ENCODE measurements at places on chromosomes 13 and 19. TPM values are rescaled to one million over a fixed set of nuclear protein-coding genes. Genes with fewer than 3 reads are reported as not detected.

The PTPRS gene
- 25.3 TPM for polyA plus RNA-seq

The RASAL3 gene
- polyA plus RNA-seq: 2.8 TPM

The CBARP gene
- 2.0 TPM for polyA plus RNA-seq

The FGF21 gene
- not detected for polyA plus RNA-seq

The PSG1 gene
- polyA plus RNA-seq: 0.06 TPM

The S1PR2 gene
- 4.4 TPM for polyA plus RNA-seq

The SIGLEC12 gene
- 5.1 TPM for polyA plus RNA-seq

The SCGB2B2 gene
- 0.64 TPM for polyA plus RNA-seq

The SNRPA gene
- polyA plus RNA-seq: 65.7 TPM

The TEX26 gene
- polyA plus RNA-seq: 0.12 TPM

The IQCN gene
- 5.5 TPM for polyA plus RNA-seq

The IL27RA gene
- polyA plus RNA-seq: 6.4 TPM

The FGF14 gene
- 2.1 TPM for polyA plus RNA-seq

The FREM2 gene
- 6.2 TPM for polyA plus RNA-seq

The CYP4F2 gene
- polyA plus RNA-seq: 1.6 TPM

The WDR62 gene
- 2.6 TPM for polyA plus RNA-seq

The ZNF628 gene
- 5.6 TPM for polyA plus RNA-seq

The MAMSTR gene
- polyA plus RNA-seq: 4.1 TPM

The NTN5 gene
- 0.42 TPM for polyA plus RNA-seq

The CELF5 gene
- 3.1 TPM for polyA plus RNA-seq

The MEIOSIN gene
- not detected for polyA plus RNA-seq

The CPAMD8 gene
- 7.8 TPM for polyA plus RNA-seq

The IGSF23 gene
- polyA plus RNA-seq: 11.5 TPM

The ZNF526 gene
- 9.3 TPM for polyA plus RNA-seq

The TYK2 gene
- polyA plus RNA-seq: 111 TPM

The MADCAM1 gene
- polyA plus RNA-seq: 10.7 TPM

The NDUFA11 gene
- 203 TPM for polyA plus RNA-seq

The UHRF1 gene
- polyA plus RNA-seq: 17.7 TPM

The ATP8A2 gene
- polyA plus RNA-seq: 2.3 TPM

The NUMBL gene
- 16.3 TPM for polyA plus RNA-seq

The ACP5 gene
- polyA plus RNA-seq: 118 TPM

The SERPINE3 gene
- 0.66 TPM for polyA plus RNA-seq

The TNFAIP8L1 gene
- 24.4 TPM for polyA plus RNA-seq

The IFNL4 gene
- polyA plus RNA-seq: 0.04 TPM

The GADD45B gene
- 23.2 TPM for polyA plus RNA-seq

The INTS6 gene
- polyA plus RNA-seq: 24.4 TPM

The KLF12 gene
- 6.2 TPM for polyA plus RNA-seq

The BEST2 gene
- polyA plus RNA-seq: 0.10 TPM

The FOSB gene
- polyA plus RNA-seq: 250 TPM

The PRSS57 gene
- polyA plus RNA-seq: 1.1 TPM

The ADGRE2 gene
- 1.2 TPM for polyA plus RNA-seq

The RTBDN gene
- polyA plus RNA-seq: 1.6 TPM

The ZNF471 gene
- 11.7 TPM for polyA plus RNA-seq

The ZNF470 gene
- 8.7 TPM for polyA plus RNA-seq

The ZNF541 gene
- 0.19 TPM for polyA plus RNA-seq

The FGF9 gene
- 13.5 TPM for polyA plus RNA-seq

The OR10H1 gene
- not detected for polyA plus RNA-seq

The LINGO3 gene
- polyA plus RNA-seq: 0.66 TPM

The NLRP11 gene
- 0.04 TPM for polyA plus RNA-seq

The EBPL gene
- 43.1 TPM for polyA plus RNA-seq

The HIPK4 gene
- 0.10 TPM for polyA plus RNA-seq

The GNG7 gene
- 2.2 TPM for polyA plus RNA-seq

The TEKTIP1 gene
- polyA plus RNA-seq: 3.2 TPM

The FAM32A gene
- polyA plus RNA-seq: 90.1 TPM

The SLITRK5 gene
- polyA plus RNA-seq: 0.43 TPM

The SIAH3 gene
- 0.19 TPM for polyA plus RNA-seq

The HCN2 gene
- polyA plus RNA-seq: 0.76 TPM

The ZSCAN22 gene
- polyA plus RNA-seq: 3.2 TPM
